ENCODE measurements at places on chromosomes 1 and 21.
A peak's percentile ranks its signal among the peaks of the same experiment; 100 is the strongest.

DNA sequence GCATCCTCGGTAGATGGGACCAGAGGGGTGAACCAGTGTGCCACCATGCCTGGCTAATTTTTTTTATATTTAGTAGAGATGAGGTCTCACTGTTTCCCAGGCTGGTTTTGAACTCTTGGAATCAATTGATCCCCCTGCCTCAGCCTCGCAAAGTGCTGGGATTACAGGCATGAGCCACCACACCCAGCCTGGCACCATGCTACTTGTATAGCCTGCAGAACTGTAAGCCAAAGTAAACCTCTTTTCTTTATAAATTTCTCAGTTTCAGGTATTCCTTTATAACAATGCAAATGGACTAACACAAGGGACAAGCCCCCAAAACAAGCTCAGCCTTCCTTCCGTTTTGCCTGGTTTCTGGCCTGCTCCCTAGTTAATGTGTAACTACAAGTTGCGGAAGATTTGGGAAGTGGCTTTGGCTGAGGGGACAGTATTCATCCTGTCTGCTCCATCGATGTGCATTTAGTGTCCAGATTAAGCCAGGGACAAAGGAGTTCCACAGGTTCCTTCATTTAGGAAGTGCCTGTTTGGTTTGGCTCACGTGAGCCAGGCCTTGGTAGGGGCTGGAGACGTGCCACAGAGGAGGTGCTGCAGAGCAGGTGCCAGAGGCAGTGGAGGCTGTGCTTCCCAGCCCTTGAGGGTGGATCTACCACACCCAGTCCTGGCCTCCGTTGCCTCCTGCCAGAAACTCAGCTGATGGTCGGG, 4.4 kb downstream of the AVPR1B start:
- no peak for DNase-seq

GRCh38 chr1:174940646-174941175, 59.0 kb upstream of the CACYBP start:
- no peak for DNase-seq

DNA sequence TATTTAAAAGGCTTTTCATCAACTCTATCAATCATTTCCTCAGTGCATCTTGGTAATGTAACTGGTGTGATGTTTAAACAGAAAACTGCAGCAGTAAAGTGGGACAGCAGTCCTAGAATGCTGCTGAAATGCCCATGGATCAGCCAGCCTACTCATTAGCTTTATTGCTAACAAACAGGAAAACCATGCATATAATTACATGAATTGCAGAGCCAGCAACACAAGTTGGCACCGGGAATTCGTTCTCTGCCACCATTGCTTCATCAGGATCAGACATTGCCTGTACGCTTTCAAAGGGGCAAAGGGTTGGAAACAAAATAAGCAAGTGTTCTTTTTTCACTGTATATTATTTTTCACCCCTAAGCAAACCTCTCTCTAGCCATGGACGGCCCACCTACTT, 276.2 kb upstream of the LRRC7 start:
- DNase-seq = no peak

DNA sequence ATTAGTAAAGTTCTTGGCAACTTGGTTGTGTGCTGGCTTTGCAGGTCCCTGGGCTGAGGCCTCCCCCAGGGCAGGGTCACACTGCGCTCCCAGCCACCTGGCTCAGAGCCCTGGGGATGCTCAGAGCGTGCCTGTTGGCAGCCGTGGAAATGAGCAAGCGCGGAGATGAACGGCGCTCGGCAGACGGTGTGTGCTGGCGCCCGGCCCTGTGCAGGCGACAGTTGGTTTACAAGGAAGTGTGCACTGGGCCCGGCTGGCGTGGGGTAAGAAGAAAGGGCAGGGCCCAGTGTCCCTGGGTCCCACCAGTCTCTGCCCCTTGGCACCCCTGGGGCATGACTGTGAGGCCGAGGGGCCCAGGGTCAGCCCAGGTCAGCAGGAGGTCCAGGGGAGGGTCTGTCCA, 25.7 kb upstream of the PEX10 start:
- DNase-seq = no peak

DNA sequence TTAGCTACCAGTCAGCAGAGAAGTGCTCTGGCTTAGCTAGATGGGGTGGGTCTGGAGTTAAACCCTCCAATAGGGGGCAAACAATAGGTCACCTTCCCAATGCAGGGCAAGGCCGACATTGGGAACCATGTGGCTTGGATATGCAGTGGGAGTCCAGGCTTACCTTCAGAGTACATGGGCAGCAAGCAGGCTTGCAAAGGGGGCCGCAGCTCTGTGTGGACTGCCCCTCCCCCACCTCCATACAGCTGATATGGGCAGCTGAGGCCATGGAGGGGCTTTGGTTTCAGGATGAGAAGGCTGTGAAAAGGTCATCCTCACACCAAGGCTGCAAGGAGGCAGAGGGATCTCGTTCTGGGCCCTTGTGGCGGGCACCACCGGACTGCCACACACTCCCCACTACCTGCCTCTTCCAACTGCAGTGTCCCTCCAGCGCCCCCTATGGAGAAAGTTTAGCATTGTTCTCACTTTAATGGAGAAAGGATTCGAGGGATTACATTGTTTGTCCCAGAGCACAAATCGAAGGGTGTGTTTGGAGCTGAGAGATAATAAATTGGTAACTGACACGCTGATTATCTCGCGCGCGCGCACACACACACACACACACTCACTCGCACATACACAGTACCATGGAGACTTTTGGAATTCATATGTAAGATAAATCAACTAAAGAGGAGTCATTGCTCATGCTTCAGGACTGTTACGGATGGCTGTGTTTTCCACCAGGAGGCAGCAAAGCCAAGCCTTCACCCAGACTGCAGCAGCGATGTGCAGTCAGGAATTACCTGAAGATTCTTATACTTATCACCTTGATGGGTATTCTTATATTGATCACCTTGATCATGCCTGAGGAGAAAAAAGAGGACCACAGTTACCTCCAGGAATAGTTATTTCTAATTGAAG, 7.0 kb upstream of the SMCP start:
- peak; percentile 90 for DNase-seq

DNA sequence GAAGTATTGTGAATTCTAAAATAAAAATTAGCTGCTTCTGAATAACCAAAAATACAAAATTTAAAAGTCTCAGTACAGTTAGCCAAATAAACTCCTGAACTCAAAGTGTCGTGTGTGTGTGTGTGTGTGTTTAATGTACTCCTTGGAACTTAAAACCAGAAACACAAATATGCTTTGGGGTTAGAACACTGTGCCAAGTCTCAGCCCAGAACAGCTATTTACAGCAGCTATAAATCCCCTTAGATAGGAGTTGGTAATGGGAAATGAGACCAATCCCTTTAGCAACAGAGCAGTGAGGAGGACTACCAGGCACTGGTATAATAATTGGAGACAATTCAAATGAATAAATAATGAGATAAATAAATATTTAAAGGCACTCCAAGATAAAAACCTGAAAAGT, 83.1 kb downstream of the PATJ start:
- no peak for DNase-seq

DNA sequence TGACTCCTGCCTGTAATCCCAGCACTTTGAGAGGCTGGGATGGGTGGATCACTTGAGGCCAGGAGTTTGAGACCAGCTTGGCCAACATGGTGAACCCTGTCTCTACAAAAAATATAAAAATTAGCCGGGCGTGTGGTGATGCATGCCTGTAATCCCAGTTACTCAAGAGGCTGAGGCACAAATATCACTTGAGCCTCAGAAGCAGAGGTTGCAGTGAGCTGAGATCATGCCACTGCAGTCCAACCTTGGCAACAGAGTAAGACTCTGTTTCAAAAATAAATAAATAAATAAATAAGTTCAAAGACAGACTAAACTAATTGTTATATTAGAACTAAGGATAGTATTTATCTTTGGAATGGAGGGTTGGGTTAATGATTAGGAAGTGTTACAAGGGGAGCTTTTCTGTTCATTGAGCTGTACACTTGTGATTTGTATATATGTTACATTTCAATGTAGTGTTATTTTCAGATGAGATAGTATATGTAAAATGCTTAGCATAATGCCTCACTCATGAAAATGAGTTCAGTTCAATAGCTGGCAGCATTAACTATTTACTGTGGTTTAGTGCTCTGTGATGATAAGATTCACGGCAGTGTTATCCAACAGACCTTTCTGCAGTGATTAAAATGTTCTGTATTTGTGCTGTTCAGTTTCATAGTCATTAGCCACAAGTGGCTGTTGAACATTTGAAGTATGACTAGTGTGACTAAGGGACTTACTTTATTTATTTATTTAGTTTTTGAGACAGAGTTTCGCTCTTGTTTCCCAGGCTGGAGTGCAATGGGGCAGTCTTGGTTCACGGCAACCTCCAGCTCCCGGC, 47.7 kb downstream of the OSBPL9 start:
- DNase-seq = no peak

DNA sequence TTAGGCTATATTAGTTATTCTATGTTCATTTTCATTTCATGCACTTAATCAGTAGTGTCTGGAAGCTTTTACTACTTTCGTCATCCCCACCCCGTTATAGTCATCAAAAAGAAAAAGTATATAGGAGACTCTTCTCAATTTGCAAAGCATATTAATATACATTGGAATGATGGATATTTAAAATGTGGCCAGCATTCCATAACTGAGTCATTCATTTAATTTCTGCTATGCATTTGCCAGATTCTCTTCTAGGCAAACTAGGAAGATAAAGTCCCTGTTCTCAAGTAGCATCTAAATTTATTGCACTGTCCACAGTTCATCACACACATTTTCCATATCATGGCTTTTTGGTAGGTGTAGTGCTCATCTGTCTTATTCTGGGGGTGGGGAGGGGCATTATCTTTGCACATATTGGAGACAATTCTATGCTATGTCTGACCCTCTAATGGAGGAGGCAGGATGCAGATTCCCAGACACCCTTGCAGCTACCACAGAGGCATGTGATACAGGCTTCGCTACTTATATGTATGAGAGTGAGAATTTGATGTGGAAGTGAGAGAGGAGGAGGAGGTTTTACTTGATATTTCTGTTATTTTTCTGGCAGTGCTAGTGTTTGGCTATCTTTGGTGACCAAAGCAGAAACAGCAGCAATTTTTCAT, 125.8 kb downstream of the CTH start:
- no peak for DNase-seq

DNA sequence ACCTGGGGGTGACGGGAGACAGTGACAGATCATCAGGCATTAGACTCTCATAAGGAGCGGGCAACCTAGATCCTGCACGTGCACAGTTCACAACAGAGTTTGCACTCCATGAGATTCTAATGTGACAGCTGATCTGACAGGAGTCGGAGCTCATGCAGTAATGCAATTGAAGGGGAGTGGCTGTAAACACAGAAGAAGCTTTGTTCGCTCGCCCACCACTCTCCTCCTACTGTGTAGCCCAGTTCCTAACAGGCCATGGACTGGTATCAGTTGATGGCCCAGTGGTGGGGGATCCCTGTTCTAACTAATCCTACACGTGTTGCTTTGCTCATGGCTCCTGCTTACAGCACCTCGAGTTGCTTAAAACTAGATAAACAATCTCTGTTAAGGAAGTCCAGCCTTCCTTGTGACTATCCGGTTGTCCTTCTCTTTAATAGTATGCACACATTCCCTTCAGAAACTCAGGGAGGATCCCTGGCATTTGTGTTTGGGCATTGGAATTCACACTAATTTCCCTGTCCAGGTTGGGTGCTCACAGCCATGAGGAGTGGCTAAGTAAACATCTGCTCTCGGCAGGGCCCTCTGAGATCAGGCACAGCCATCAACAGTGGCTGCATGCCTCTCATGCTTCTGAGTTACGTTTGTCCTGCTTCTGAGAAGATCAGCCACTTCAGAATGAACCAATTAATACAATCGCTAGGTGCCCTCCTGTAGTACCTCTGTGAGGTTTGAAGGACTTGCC, 21.1 kb upstream of the F3 start:
- no peak for DNase-seq

GRCh38 chr1:234963904-234964702, 164.5 kb downstream of the TOMM20 start:
- DNase-seq = no peak

DNA sequence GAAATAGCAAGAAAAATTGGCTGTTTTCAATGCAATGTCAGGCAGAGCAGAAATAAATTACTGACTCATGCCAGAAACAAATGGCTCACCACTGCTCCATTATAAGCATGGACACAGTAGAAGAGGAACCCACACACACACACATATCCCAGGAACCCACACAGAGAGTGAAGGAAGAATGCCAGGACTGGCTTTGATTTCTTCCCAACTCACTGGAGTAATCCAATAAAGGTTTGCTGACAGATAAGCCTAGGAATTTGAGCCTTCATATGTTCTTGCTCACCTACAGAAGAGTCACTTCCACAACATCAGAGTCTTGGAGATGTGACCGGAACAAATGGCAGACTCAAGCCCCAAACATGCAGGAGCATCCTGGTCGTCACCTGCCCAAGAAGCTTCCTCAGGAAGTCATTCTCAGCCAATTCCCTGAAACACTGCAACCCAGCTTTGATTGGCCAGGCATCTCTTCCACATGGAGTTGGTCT, 2.2 kb downstream of the SH3BP5L start:
- DNase-seq = no peak

- DNase-seq = no peak
Measured at GRCh38 chr1:161073474-161074121, 3.9 kb upstream of the ARHGAP30 start.

DNA sequence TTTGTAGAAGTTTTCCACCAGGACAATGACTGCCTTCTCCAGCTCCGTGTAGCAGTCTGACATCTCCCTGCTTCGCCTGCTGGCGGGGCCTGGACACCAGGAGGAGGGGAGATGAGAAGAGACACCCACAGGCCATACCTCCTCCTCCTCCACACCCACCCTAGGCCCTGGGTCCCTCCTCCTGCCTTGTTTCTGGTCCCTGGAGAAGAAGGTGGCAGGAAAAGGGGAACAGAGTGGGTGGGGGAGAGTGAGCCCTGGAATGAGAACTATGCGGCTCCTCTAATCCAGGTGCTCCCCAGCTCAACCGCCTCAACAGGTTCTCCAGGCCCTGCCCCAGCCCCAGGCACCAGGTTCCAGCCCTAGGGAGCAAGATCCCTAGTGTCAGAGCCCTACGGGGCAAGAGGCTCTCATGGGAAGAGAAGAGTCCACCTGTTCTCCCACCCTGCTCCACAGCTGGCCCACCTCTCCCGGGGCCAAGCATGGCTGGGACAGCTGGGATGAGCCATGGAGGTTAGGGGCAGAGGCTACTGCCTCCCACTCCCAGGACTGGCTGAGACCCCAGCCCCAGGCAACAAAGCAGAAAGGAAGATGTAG, 4.8 kb downstream of the S100A16 start:
- no peak for DNase-seq

DNA sequence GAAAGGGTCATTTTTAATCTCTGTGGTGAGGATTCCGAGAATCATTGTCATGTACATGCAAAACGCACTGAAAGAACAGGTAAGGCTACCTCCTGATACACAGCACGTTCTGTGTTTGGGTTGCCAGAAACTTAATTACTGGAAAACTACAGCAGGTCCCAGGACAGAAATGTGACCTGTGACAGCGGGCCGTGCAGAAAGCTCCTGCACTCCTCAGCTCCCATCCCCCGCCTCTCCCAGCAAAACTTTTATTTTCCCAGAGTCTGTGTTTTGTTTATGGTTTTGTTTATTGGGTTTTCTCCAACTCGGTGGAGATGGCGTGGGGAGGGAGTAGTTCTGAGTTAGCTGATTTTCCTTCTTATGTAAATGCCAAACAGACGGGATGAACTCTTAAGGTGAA, 44.7 kb downstream of the SLC44A3 start:
- peak; percentile 13 for DNase-seq
